ENCODE measurements at places on chromosomes 7 and 10.

DNA sequence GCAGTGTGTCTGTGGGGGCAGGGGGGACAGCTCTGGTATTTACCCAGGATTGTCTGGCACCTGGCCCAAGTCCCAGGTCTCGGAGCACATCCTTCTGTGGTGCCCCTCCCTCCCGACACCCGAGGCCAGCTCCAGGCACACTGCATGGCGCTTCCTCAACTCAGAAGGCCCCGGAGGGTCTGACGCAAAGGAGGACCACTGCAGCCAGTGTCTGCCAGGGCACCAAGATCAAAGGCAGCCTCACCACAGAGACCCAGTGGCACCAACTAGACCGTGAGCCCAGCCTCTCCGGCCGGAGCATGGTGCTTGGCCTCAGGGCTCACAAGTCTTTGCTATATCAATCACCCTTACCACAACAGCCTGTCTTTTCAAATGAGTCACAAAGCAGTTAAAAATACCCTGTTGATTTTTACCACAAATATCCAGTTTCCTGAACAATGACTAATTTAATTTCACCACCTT lies 99.3 kb upstream of the DDC start:
- DNase-seq: no peak

- DNase-seq: no peak
Measured at GRCh38 chr7:29442146-29442545, 121.5 kb upstream of the PRR15 start.

DNA sequence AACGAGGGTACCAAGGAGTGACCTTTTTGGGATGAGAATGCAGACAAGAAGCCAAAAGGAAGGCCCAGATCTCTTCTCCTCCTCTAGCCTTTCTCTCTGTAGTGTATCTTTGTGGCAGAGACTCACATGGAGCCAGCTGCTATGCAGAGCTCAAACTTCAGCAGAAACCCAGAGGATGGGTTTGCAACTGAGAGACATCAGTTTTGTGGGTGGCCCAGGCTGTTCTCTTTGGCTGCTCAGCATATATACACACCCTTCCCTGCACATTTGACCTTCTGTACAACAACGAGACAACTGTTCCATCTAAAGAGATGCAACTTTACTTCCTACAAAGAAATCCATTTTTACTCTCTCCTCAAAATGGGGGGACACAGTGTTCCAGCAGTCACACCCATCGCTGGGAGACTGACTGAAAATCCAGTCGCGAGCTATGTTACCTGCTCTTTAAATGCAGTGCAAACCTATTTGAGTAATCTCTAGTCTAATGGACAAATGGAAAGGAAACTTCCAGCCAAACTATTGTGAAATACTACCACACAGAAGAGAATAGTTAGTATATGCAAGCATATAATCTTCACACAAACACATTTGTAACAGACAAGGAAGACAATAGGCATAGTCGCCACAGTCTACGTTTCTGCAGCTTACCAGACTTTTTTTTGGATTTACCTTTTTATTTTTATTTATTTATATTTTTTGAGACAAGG lies 51.2 kb downstream of the GTF2I start:
- DNase-seq: no peak

- no peak for DNase-seq
Measured at GRCh38 chr10:81280497-81281479, 594.2 kb upstream of the NRG3 start.

- no peak for DNase-seq
Measured at GRCh38 chr10:60732807-60733516, 45.3 kb upstream of the CDK1 start.

- DNase-seq: no peak
Measured at GRCh38 chr10:116254422-116255155, 18.4 kb downstream of the GFRA1 start.

- DNase-seq: no peak
Measured at GRCh38 chr10:102627736-102628293, 16.5 kb upstream of the TRIM8 start.

DNA sequence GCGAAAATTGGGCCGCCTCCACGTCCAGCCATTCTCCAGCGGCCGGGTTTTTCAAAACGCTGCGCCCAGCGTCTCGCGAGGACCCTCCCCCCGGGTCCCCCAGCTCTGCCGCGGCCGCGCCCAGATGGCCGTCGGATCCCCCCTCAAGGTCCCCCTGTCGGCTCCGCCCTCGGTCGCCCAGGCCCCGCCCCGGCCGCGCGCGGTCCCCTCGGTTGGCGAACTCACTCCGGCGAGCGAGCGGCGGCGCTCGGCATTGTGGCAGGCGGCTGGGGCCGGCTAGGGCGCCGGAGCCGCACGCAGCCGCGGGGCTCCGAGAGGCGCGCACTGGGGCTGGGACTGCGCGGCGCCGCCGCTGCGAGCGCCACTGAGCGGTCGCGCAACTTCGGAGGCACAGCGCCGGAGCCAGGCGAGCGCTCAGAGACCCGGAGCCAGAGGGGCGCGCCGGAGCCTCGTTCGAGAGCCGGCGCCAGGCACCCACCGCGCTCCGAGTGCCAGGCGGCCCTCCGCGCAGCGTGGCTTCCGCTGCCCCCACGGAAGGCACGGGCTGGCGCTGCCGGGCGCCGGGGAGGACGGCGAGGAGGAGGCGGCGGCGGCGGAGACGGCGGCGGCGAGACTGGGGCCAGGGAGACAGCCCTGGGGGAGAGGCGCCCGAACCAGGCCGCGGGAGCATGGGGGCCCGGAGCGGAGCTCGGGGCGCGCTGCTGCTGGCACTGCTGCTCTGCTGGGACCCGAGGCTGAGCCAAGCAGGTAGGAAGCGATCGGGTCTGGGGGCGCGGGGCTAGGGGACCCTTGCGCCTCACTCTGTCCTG lies at the start of gene UNC5B:
UNC5B (plus strand) TSS at position 253 of the 809 bp plus-strand sequence; CDS start at position 669, 416 bp downstream.
- DNase-seq: no peak

GRCh38 chr7:131431289-131431688 lies 103.6 kb downstream of the MKLN1 start:
- no peak for DNase-seq

- DNase-seq: no peak
Measured at GRCh38 chr10:132412316-132413192, 15.6 kb downstream of the PWWP2B start.

DNA sequence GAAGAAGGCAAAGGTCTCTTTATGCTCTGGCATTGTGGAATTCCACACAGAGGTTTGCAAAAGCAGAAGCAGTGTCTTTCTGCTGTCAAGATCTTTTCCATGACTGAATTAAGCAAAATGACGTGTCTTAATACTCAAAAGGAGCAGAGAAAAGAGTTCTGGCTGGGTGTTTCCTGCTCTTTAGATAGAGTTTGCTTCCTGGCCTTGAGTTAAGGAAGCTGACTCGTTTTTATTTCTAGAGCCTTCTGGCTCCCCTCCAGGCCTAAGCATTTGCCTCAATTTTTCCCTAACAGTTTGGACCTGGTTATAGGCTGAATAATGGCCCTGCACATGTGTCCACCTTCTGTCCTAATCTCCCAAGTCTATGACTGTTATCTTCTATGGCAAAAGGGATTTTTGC lies 21.6 kb downstream of the TAS2R41 start:
- no peak for DNase-seq
